Endodermal cell (in vitro differentiated cells): ENCODE measurements at places on chromosomes 7 and 10. TPM values are rescaled to one million over a fixed set of nuclear protein-coding genes. Genes with fewer than 3 reads are reported as not detected.

PGAM1 gene
- 499 and 536 TPM in 2 replicates for total RNA-seq

SRGN gene
- total RNA-seq, result not detected in 2 replicates

MMRN2 gene
- 0.79 and 1.3 TPM in 2 replicates for total RNA-seq

ZNF25 gene
- 0.36 and 0.55 TPM in 2 replicates for total RNA-seq

TSPAN33 gene
- 29.6 and 33.2 TPM in 2 replicates for total RNA-seq

CPA2 gene
- 0.40 and 0.81 TPM in 2 replicates for total RNA-seq

LLCFC1 gene
- total RNA-seq, result not detected in 2 replicates

HABP2 gene
- total RNA-seq, result 1.4 and 1.6 TPM in 2 replicates

MYOZ1 gene
- 2.4 to 4.7 TPM (median 3.3 TPM) in 3 replicates for total RNA-seq

GOT1 gene
- 16.5 to 38.7 TPM (median 36.5 TPM) in 3 replicates for total RNA-seq

AGR3 gene
- total RNA-seq, result not detected in 2 replicates

SOSTDC1 gene
- 0.29 to 0.34 TPM in 2 of 3 replicates, not detected in the other for total RNA-seq

HOXA13 gene
- 0.19 TPM in 1 of 3 replicates, not detected in the others for total RNA-seq

GCK gene
- total RNA-seq, result 0.29 to 0.72 TPM (median 0.63 TPM) in 3 replicates

ATOH7 gene
- 0.35 and 0.36 TPM in 2 replicates for total RNA-seq

SPDYE2 gene
- total RNA-seq, result not detected in 3 replicates

ASB15 gene
- total RNA-seq, result not detected in 3 replicates

AKR1C8 gene
- not detected in 2 replicates for total RNA-seq

TMEM26 gene
- total RNA-seq, result 0.13 TPM in 1 of 3 replicates, not detected in the others

GNGT1 gene
- not detected in 3 replicates for total RNA-seq

LDB3 gene
- 0.21 to 0.63 TPM (median 0.35 TPM) in 3 replicates for total RNA-seq

AIFM2 gene
- total RNA-seq, result 7.6 and 7.9 TPM in 2 replicates

OR2A12 gene
- total RNA-seq, result not detected in 2 replicates

PHYHIPL gene
- 0.21 to 0.52 TPM (median 0.44 TPM) in 3 replicates for total RNA-seq

NDUFB2 gene
- 143 to 202 TPM (median 175 TPM) in 3 replicates for total RNA-seq

CRYGN gene
- total RNA-seq, result 3.9 and 4.4 TPM in 2 replicates

TMEM130 gene
- 0.35 to 0.82 TPM in 2 of 3 replicates, not detected in the other for total RNA-seq

ZNF789 gene
- 7.5 to 18.6 TPM (median 13.7 TPM) in 3 replicates for total RNA-seq

GPR37 gene
- 31.6 to 94.8 TPM (median 34.5 TPM) in 3 replicates for total RNA-seq
